Activated CD4-positive, alpha-beta T cell treated with anti-CD3 and anti-CD28 coated beads for 4 hours (primary cell): ENCODE measurements at places on chromosomes 5 and 9.

GRCh38 chr5:175484829-175485228 is 6.5 kb downstream of the SFXN1 start:
- DNase-seq, result no peak

- DNase-seq, result no peak
Measured at GRCh38 chr5:159971038-159971437, 37.9 kb upstream of the TTC1 start.

DNA sequence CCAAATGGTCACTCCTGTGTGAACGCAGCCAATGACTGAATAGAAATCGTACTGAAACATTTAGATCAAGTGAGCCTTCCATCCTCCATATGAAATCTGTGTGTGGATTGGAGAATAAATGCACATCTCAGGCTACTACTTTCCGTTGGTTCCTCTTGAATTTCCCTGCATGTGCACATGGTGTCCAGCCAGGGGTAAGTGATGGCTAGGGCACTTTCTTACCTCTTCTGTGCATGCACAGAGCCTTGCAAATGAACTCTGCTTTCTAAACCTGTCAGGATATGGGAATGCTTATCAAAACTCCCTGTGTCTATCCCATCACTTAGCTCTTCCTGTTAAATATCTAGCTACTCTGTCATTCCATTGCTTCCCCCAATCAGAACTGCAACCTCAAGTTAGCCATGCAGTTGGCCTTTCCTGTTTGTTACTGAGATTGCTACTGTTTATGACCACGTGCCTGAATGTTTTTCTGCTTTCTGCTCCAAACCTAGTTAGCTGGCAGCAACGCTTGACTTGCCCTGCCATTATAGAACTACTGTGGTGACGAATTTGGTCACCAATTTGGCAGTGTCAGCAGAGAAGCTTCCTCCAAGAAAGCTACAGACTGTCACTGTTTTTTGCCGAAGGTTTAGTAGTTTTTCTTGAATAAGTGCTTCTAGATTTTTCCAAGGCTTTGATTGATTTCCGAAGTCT is 661.6 kb downstream of the LRRC70 start:
- no peak for DNase-seq

- DNase-seq, result no peak
Measured at GRCh38 chr5:32767948-32768467, 56.9 kb downstream of the NPR3 start.

GRCh38 chr5:51567636-51568035 is 184.4 kb downstream of the ISL1 start:
- DNase-seq, result no peak

DNA sequence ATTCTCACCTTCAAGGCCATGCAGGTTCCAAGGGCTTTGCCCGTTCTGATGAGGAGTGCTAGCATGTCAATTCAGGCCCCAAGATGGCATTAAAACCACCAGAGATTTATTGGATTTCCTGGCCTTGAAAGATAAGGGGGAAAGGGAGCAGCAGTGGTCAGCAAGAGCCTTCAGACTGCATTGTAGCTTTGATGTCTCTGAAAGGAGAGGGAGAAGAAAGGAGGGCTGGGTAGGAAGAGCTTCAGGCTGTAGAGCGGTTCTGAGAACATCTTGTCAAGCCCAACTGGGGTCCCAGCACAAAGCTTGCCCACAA is 41.8 kb upstream of the FGF1 start:
- no peak for DNase-seq

GRCh38 chr5:36600917-36601527 is 5.4 kb upstream of the SLC1A3 start:
- DNase-seq, result no peak

GRCh38 chr9:136925414-136926153 is 19.0 kb downstream of the FBXW5 start:
- no peak for DNase-seq
